ENCODE measurements at places on chromosomes 5 and 9. TPM values are rescaled to one million over a fixed set of nuclear protein-coding genes. Genes with fewer than 3 reads are reported as not detected.

- DNase-seq = no peak
These were observed 26.7 kb downstream of the FAM219A start for GRCh38 chr9:34431667-34432066.

- DNase-seq = no peak
These were observed 128.1 kb upstream of the RPS23 start for GRCh38 chr5:82406205-82406773.

GRCh38 chr9:92808726-92809451 lies 44.3 kb upstream of the BICD2 start:
- DNase-seq = no peak

GRCh38 chr5:169009123-169009522 lies 291.8 kb downstream of the SLIT3 start:
- DNase-seq = no peak

- DNase-seq = no peak
These were observed 74.0 kb downstream of the GCNT4 start for GRCh38 chr5:74978345-74978744.

DNA sequence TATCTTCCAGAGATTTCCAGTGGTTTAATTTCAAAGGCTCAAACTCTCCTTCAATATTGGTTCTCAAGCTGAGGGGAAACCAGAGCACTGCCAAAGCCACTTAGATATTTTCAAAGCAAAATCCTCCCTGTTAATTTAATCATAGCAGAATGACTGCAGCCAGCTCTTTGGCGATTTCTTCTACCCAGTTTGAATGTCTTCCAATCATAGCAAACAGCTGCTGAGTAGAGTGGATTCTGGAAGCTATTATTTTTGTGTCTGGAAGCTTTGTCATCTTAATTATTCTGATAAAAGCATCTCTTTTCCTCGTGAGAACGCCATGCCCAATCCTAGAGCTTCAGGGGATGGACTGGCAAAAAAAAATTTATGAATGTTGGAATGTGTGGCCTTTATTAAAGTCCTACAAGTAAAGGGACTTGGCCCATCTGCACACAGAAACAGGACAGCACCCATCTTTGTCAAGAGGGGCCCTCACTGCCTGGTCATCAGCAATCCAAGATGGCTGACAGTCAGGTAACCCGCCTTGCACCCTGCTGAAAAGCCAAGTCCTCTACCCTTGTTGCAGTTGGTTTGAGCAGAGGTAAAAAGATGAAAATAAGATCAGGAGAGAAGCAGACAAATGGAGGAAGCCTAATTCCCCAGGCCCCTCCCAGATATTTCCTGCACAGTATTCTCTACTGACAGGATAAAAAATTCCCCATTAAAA lies 125.1 kb downstream of the SUSD1 start:
- no peak for DNase-seq

DNA sequence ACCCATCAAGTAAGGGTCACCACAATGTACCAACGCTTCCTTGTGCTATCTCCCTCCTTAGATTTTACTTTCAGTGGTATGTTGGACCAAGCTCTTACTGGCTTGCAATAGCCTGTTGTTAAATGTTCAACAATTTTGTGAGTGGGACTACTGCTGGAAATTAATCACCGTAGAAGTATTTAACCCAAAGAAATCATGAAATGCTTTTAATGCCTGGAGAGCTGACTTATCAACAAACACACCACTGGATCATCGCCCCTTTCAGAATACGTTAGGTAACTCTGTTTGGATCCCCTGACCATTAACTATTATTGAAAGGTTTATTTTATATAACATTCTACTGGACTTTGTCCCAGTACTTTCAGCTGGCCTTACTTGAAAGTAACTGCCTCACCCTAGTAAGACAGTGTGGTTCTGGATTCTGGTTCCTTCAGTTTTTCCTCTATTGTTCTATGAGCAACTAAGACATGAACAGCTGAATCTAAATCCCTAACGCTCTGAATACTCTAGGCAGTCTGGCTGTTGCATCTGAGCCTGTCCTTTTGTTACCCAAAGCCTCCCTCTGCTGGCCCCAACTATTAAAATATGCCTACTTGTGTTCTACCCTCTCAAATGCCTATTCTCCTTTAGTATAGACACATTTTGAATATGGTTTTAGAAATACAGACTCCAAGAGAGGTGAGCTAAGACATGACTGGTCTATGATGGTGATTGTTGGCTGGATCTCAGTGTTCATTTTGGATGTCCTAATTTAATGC lies 1203.4 kb upstream of the DMAC1 start:
- no peak for DNase-seq

- DNase-seq = no peak
These were observed 38.8 kb downstream of the BARX1 start for GRCh38 chr9:93916358-93916757.

Gene PHYHD1
- total RNA-seq = 13.6 TPM

Gene RANBP17
- 5.2 TPM for total RNA-seq

Gene ST8SIA4
- total RNA-seq = 17.5 TPM

Gene ADRB2
- 25.3 TPM for total RNA-seq

Gene SHOC1
- not detected for total RNA-seq

Gene SLC27A6
- not detected for total RNA-seq

Gene SLC9A3
- total RNA-seq = 1.1 TPM

Gene CLIC3
- 1.6 TPM for total RNA-seq

Gene LECT2
- total RNA-seq = not detected
